Stimulated activated CD4-positive, alpha-beta T cell treated with anti-CD3 and anti-CD28 coated beads, TNF-alpha, amount 100 ng/mL, for 4 hours (primary cell): ENCODE measurements at places on chromosomes 16 and 17.

- no peak for DNase-seq
Measured at GRCh38 chr17:41263212-41263611, 2.0 kb upstream of the KRTAP9-6 start.

GRCh38 chr16:794853-795466, 5.6 kb downstream of the GNG13 start:
- no peak for DNase-seq

DNA sequence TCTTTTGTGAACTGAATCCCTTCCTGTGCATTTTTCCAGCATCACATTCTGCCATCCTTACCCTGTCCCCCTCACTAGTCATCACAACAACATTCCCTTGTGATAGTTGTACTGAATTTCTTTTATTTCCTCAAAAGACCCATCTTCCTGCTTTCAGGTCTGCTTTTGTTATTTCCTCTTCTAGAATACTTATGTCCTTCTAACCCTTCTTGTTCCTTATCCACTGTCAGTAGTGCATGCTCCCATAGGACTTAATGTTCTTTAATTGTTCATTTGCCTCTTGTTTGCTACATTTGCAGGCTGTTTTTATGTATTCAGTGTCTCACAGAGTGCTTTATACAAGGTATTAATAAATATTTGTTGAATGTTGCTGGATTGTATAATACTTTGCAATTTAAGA, 73.0 kb downstream of the BCAS3 start:
- no peak for DNase-seq

DNA sequence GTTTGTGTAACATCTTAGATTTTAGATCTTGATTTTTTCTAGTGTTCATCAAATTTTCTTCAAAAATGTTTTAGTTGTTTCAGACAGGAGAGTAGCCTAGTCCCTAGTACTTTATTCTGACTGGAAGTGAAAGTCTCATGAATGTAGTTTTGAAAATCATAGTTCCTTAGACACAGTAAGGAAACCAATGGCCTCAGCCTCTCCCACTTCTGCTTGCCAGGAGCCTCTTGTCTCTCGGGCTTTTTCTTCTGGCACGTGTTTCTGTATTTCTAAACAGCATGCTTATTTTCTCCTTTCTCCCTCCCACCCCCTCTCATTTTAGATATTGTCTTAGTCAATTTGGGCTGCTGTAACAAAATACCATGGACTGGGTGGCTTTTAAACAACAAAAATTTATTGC, 9.8 kb downstream of the SLFN5 start:
- DNase-seq, result no peak

GRCh38 chr17:76138234-76138895, 2.7 kb downstream of the FOXJ1 start:
- no peak for DNase-seq

DNA sequence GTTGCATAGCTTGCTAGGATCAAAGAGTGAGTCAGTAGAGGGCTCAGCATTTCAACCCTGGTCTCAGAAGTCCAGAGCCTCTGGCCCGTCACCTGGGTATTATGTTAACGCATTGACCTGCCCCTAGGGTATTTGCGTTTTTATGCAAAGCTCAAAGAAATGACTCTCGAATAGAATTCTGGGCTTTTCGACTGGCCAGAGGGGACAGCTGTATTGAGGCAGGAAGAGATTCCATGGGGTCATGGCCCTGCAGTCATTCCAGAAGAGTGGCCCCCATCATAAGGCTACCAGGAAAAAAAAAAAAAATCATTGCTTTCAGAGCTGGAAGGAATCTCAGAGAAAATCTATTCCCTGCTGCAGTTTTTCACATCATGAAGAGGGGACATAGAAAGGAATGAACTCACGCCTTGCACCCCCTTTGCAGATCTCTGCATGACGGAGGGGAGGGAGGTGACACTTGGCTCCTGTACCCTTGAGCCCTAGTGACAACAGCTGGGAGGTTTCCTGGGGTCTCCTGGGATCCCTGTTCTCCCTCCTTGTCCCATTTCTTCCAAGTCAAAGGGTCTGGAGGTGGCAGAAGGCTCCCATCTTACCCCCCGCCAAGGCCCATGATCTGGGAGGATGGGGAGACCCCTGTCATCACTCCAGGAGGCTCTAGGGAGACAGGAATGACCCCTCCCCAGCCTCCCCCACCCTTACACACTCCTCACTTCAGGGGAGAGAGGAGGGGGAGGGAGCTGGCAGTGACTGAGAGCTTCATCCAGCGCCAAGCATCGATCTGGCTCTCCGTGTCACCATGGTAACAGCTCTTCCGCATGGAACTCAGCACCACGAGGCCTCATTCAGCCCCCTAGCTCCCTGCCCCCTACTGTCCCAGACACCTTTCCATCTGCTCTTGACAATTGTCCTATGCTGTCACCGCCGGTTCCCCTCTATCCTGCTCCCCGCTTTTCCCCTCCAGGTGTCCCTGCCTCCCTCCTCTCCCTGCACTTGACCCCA, 35.8 kb downstream of the GP2 start:
- no peak for DNase-seq

DNA sequence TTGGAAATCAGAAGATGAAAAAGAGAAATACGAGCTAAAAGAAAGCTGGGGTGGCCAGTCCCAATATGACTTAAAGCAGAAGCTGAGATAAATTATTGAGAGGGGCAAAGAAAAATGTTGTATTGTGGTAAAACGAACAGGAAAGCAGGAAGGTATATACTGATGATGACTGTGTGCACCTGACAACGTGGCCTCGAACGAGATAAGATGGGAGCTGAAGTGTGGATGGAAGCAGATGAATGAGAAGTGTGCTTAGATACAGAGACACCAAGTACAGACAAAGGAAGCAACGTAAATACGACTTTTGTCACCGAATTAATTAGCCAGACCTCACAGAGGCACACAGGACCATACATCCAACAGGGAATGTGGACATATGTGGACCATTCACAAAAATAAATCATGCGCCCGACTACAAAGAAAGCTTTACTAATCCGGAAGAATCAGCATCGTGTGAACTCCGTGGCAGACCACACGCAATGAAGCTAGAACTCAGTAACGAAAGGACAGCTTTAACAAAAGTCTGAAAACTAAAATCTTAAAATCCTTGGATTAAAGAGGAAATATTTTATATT, 218.7 kb downstream of the RPTOR start:
- no peak for DNase-seq

- peak; percentile 70 for DNase-seq
Measured at GRCh38 chr16:2251296-2252111, at the start of gene ECI1. ECI1 (minus strand) TSS chr16:2251587; CDS start chr16:2251566, 21 bp downstream.

GRCh38 chr17:28112181-28112580, 69.7 kb downstream of the NLK start:
- DNase-seq, result no peak

DNA sequence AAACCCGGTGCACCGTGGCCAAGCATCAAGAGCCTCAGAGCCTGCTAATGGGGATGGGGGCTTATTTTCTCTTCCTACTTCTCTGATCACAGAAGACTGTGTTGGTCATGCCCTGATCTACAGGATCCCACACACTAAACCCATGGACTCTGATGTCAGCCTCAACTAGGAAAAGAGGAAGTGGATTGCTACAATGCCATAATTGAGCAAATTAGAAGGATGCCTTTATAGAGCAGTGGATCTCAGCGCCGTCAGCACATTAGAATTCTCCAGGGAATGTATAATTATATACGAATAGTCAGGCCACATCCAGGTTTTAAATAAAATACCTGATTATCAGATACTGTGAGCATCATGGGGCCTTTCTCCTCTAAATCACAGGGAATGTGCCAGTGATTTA, 64.8 kb downstream of the VAT1L start:
- no peak for DNase-seq

GRCh38 chr17:36846410-36847292, 90.6 kb upstream of the LHX1 start:
- DNase-seq, result no peak

GRCh38 chr17:4540224-4540651, 14.9 kb downstream of the MYBBP1A start:
- DNase-seq, result no peak

- DNase-seq, result peak; percentile 98
Measured at GRCh38 chr16:1991948-1992703, 2.4 kb downstream of the SYNGR3 start.

DNA sequence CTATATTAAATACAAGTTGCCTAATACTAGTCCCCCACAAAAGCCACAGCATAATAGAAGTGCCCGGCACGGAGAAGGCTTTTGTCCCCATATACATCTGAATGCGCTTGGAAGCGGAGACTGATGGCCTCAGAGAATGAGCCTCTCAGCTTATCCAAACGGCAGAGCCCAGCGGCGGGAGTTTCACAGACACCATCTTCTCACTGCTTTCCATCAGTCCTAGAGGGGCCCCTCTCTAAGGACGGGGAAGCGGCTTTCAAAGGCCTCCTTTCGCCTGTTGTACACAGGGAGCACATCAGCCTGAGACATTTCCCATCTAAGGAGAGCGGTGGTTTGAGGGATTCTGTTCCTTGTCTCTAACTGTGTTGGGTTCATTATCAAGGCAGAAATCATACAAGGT, 16.9 kb downstream of the NXN start:
- no peak for DNase-seq

- no peak for DNase-seq
Measured at GRCh38 chr17:63075969-63076368, 109.9 kb downstream of the TANC2 start.

DNA sequence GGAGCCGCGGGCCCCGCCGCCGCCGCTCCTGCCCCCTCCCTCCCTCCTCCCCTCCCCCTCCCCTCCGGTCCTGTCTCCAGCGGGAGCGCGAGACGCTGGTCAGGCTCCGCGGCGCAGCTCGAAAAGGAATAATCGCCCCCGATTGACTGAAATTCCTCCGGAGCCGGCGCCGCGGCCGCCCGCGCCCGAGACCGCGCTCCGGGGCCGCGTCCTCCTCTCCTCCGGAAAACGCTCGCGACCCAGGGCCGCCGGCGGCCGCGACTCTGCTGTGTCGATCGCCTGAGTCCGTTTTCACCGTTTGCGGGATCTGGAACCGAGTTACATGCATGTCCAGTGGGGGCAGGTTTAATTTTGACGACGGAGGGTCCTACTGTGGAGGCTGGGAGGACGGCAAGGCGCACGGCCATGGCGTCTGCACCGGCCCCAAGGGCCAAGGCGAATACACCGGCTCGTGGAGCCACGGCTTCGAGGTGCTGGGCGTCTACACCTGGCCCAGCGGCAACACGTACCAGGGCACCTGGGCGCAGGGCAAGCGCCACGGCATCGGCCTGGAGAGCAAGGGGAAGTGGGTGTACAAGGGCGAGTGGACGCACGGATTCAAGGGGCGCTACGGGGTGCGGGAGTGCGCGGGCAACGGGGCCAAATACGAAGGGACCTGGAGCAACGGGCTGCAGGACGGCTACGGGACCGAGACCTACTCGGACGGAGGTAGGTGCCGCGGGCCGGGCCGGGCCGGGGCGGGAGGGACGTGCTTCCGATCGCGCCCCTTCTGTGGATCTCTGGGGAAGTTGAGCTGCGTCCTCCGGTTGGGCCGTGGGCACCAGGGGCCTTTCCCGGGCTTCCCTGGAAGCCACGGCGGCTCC, 744 bp downstream of the JPH3 start:
- no peak for DNase-seq

GRCh38 chr17:64455993-64456885, 7.3 kb downstream of the MILR1 start:
- DNase-seq, result no peak

DNA sequence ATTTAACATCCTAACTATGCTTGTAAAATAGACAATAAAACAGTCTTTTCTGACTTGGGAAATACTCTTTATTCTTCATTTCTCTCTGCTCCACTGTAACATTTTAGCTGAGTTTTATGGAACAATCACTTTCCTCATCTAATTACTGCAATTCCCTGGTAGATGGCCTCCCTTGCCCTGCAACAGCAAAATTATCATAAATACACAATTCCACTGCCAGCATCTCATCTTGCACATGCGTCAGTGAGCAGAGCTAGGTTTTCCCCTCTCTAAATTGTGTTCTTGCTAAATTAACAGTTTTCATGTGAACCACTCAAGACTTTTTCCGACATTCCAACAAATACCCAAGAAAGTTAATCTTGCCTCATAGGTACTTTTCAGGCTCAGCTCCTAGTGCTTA, 920.9 kb upstream of the GOT2 start:
- no peak for DNase-seq

- DNase-seq, result no peak
Measured at GRCh38 chr17:47176389-47176826, 12.7 kb downstream of the CDC27 start.

- no peak for DNase-seq
Measured at GRCh38 chr17:66268247-66268927, 34.0 kb upstream of the PRKCA start.
